Islet precursor cell (in vitro differentiated cells): ENCODE measurements at places on chromosomes 6 and 20.
A peak's percentile ranks its signal among the peaks of the same experiment; 100 is the strongest.

- no peak for DNase-seq
These were observed 10.9 kb upstream of the PKIG start for GRCh38 chr20:44571362-44571988.

- DNase-seq: no peak
These were observed 15.5 kb downstream of the TMEM151B start for GRCh38 chr6:44285552-44286284.

DNA sequence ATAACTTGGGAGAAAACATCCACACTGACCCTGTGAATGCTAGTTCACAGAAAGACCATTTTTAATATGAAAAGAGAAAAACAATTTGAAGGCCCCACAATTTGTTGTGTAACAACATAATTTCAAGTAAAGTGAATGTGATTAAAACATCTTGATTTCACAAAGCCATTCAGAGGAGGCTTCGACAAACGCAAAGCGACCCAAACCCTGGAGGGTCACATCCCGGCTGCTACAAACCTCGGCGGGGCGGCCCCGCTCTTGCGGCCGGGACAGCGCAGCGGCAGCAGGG is 14.0 kb downstream of the FOXC1 start:
- DNase-seq: no peak

DNA sequence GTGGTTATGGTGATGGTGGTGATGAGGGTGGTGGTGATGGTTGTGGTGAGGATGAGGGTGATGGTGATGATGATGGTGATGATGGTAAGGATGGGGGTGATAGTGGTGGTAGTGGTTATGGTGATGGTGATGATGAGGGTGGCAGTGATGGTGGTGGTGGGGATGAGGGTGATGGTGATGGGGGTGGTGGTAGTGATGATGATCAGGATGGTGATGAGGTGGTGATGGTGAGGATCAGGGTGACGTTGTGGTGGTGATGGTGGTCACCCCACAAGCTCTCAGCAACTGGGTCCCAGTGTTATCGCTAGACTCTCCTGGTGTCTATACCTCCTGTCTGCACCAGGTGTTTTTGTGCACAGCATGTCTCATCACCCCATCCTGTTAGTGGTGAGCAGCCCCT is 85.0 kb downstream of the TMEM242 start:
- DNase-seq: no peak

DNA sequence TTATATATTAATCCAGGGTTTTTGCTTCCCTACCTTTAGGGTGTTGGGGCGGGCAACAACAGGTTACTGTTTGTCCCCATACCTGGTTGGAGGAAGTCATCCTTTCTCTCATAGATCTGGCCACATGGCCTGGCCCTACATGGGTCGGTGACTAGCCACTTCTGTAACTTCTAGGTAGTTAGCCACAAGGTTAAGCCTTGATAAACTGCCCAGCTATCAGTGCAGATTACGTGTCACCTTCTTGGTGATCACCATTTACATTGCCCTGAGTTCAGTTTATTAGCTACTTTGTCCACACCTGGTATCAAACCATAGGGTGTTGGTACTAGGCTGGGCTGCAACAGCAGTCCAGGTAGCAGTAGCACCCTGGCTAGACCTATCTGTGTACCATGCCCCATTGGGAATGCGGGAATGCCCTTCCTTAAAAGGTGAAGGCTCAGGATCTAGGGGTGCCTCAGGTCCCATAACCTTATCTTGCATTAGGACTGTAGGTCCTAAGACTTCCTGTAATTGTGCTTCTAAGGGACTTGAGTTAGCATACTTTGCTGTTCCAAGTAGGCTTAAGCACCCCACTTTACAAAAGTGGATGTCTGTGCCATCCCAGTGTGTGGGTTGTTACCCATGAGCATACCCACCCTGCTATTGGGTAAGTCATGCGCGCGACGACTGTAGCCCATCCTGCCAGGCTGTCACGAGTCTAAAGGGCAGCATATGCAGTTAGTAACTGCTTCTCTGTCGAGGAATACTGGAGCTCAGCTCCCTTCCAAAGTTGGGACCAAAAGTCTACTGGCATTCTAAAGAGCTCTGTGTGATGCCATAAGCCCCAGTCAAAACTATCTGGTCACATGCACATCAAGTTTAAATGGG is 5.2 kb downstream of the ZKSCAN3 start:
- DNase-seq: no peak

GRCh38 chr6:2931970-2932748 is 29.1 kb upstream of the SERPINB9 start:
- DNase-seq: peak; percentile 98

DNA sequence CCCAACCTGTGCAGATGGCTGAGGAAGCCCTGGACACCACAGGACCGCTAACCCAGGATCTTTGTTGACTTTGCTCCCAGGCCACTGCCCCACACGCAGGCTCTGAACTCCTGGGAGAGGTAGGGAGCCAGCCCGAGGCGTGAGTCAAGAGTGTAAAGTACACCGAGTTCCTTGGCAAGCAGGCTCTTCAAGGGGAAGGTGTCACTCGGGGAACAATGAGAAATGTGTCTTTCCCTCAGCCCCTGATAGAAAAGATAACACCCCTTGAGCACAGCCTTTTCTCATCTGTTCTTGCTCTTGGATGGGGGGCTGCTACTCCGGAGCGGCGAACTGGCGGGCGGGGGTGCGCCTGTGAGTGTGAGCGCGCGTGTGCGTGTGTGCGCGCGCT is 472 bp upstream of the EDN3 start:
- DNase-seq: no peak

DNA sequence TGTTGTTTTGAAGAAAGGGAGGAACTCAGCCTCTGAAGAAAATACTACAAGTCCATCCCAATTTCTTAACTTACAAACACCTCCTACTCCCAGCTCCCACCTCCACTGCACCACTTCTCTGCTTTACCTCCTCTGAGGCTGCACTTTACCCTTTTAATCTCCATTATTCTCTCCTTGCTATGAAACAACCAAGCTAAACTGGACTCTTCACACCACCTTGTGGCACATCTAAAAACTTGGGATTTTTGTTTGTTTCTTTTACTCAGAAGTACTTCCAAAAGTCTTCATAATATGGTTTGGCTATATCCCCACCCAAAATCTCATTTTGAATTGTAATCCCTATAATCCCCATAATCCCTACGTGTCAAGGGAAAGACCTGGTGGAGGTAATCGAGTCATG is 142.2 kb downstream of the MOXD1 start:
- no peak for DNase-seq

GRCh38 chr6:2970034-2970685 is 1.2 kb downstream of the SERPINB6 start:
- no peak for DNase-seq

- DNase-seq: no peak
These were observed 30.4 kb downstream of the TM9SF4 start for GRCh38 chr20:32139947-32140346.

GRCh38 chr6:170262489-170263088 is 28.3 kb downstream of the DLL1 start:
- no peak for DNase-seq

DNA sequence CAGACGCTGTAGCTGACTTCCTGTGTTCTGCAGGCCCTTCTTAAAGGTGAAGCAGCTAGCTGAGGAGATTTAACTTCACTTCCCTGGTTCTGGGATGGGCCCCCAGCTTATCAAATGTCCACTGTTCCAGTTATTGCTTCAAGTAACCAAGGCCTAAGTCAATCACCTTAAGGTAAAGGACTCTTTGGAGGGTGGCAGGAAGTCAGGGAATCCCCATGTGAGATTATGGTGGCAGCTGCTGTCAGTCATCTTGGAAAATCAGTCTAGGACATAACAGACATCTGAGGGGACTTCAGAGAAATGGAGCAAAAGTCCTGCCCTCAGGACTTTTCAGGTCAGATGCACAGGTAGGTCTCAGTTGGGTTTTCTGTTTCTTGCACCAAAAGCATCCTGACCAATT is 3.8 kb downstream of the ELOVL5 start:
- no peak for DNase-seq

GRCh38 chr6:50708664-50709365 is 4.5 kb upstream of the TFAP2D start:
- DNase-seq: no peak

DNA sequence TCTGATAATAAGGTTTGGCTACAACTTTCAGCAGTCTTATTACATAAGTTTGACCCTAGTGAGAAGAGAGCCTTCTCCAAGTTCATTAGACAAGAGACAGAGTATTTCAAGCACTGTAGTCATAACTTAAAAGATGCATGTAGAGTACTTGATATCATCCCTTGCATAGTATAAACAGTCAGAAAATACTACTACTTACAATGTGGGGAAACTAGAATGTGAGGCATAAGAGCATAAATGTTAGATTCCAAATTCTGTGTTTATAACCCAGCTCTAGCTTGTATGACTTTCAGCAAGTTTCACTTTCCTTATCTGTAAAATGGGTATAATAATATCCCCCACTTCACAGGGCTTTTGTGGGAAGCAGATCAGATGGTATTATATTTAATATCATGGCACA is 56.8 kb upstream of the TMEM200A start:
- DNase-seq: no peak

DNA sequence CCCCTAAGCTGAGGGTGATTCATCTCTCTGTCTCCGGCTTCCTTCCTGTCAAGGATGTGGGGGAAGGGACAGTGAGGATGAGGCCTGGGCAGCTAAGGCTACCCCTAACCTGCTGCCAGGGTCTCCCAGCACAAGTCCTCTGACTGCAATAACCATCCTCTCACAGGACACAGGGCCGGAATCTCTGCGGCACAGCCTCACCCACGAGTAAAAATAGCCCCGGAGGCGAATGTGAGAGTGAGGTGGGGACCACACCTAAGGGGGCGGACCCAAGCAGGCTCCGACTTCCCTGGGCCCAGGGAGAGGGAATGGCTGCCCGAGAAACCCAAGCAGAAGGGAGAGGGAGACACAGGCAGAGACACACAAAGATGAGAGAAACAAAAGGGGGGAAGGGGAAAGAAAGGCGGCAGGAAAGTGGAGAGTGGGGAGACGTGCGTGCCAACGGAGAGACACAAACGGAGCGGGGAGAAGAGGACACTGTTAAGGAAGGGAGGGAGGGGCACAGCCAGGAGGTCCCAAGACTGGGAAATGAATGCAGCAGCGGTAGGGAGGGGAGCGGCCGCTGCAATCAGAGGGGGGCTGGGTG is 1.4 kb downstream of the CLIC1 start:
- DNase-seq: peak; percentile 90

DNA sequence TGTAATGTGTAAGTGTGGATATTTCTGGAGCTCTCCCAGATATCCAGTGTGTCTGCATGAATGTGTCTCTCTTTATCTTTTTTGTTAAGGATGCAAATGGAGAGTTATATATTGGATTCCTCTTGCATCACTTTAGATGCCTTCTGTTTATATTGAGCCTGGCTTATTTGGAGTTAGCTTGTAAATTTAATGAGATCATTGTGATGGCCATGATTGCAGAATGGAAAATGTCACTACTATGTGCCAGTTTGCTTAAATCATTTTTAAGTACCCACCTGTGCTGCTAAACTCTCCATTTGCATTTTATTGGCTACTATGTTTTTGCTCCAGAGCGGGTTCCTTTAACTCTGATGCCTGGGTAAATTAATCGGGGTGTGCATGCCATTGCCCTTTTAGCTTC is 334.8 kb downstream of the UTRN start:
- no peak for DNase-seq

DNA sequence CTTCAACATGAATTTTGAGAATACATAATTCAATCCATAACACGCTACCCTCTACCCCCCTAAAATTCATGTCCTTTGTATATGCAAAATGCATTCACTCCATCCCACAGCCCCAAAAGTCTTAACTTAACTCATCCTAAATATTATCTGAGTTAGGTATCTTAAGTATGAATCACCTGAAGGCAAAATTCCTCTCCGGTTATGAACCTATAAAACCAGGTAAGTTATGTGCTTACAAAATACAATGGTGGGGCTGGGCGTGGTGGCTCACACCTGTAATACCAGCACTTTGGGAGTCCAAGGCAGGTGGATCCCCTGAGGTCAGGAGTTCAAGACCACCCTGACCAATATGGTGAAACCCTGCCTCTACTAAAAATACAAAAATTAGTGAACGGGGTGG is 23.5 kb upstream of the PRSS35 start:
- DNase-seq: no peak

- DNase-seq: no peak
These were observed 116.0 kb upstream of the SUPT3H start for GRCh38 chr6:45493761-45494160.

GRCh38 chr6:143164565-143165105 is 103.9 kb downstream of the AIG1 start:
- peak; percentile 66 for DNase-seq

DNA sequence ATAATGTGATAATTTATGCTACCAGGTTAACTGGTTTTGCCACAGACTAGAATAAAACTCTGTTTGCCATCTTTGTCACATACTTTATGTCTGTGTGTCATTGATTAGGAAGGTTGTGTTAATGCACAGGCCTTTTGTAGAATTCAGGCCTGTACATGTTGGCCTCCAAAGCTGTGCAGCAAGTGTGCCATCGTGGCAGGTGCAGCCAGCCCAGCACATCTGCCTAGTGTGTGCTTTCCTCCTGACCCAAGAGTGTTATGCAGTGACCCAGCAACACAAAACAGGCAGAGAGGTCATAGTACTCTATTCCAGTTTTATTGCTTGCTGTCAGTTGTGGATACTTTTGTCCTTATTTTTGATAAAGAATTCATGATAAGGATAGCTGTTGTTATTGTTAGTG is 3.7 kb downstream of the MAP3K4 start:
- no peak for DNase-seq

DNA sequence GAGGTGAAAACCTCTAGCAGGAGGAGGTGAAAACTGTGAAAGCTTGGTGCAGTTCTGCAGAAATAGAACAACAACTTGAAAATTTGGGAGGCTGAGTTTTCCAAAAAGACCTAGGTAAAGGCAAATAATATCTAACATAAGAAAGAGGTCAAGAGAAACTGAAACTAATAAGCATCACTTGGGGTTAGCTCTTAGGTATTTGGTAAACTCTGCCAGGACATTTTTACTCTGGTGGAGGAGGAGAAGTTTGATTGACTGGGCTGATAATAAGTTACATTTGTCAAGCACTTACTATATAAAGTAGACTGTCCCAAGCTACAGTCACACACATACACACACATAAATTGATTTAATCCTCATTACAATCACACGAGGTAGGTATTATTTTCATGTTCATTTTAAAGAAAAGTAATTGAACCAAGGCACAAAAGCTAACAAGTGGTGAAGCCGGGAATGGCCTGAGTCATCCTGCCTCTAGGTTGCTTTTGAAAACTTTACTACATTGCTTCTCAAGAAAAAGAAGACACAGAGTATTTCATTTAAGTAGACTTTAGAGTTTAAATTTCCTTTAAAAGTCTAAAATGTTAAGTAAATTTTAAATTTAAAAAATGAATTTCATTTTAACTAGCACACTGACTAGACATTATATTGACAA is 275.5 kb downstream of the PTPRK start:
- no peak for DNase-seq

GRCh38 chr6:36095497-36096391 is 34.6 kb upstream of the MAPK13 start:
- no peak for DNase-seq

GRCh38 chr20:2806351-2806701 is 5.9 kb upstream of the CPXM1 start:
- no peak for DNase-seq

- no peak for DNase-seq
These were observed 8.5 kb upstream of the SOD2 start for GRCh38 chr6:159701413-159701999.

DNA sequence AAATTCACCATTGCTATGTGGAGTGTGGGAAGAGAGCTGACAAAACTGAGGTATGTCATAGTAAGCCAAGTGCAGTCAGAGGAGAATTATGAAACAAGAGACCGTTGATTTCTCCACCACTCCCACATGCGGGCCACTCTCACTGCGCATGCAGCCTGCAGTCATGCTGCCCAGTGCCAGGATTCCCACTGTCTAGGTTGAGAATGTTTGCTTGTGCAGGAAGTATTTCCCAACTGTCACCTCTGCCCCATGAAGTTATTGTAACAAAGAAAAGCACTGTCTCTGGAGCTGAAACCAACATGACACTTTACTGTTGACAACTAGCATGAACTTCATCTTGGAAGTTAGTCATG is 18.7 kb upstream of the SFT2D1 start:
- DNase-seq: no peak
